Upper lobe of right lung (tissue), 1 donor: ENCODE measurements at places on chromosomes 11 and 22.

- peak; percentile 47 for DNase-seq
Measured at GRCh38 chr22:39731881-39732555, 161.5 kb downstream of the CACNA1I start.

GRCh38 chr11:83174008-83174407 is 17.1 kb downstream of the PCF11 start:
- no peak for DNase-seq

DNA sequence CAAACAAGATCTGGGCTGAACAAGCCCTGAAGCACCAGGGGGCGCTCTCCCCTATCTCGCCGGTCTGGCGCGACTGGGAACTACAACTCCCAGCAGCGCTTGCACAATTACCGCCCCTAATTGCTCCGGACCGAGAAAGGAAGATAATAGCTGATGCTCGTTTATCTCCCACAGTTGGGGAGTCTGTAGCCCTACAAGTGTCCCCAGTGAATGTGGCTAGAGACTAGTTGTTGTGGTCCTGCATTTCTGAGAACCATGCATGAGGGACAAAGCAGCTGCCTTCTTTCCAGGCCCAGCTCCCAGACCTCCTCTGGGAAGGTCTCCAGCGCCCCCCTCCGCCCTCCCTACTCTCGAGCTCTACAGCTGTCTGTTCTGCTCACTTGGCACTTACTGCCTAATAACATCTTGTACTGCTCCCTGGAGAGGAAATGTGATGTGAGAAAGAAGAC is 34.4 kb downstream of the NRXN2 start:
- peak; percentile 92 for DNase-seq

DNA sequence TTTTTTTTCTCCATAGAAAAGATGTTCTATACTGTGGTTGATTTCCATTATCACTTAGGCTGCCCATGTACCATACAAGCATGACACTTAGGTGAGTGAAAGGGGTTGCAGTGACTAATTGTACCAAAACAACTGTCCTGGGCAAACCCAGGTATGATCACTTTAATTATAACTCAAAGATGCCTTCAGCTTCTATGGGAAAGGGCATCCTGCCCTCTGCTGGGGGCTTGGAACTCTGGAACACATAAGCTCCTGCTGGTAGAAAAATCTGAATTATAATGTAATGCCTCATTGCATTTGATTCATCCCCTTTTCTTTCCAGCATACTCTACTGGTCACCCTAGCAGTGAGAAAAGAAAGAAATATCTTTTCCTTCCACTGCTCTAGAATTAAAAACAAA is 206.3 kb downstream of the DDX10 start:
- DNase-seq: no peak

DNA sequence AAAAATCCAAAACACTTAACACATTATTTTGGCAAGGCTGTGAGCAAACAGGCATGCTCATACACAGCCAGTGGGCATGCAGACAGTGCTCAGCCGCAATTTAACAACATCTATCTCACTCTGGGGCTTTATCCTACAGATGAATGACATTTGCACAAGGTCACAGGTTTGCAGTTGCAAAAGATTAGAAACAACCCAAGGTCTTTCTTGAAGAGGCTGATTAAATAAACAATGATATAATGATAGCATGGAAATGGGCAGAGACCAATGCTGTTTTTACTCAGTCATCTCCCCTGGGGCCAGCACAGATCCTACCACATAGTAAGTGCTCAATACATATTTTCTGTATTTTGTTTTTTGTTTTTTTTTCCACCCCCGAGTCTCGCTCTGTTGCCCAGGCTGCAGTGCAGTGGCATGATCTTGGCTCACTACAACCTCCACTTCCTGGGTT is 9.4 kb downstream of the A4GALT start:
- DNase-seq: no peak

- no peak for DNase-seq
Measured at GRCh38 chr11:69245041-69245440, 48.9 kb upstream of the MYEOV start.

DNA sequence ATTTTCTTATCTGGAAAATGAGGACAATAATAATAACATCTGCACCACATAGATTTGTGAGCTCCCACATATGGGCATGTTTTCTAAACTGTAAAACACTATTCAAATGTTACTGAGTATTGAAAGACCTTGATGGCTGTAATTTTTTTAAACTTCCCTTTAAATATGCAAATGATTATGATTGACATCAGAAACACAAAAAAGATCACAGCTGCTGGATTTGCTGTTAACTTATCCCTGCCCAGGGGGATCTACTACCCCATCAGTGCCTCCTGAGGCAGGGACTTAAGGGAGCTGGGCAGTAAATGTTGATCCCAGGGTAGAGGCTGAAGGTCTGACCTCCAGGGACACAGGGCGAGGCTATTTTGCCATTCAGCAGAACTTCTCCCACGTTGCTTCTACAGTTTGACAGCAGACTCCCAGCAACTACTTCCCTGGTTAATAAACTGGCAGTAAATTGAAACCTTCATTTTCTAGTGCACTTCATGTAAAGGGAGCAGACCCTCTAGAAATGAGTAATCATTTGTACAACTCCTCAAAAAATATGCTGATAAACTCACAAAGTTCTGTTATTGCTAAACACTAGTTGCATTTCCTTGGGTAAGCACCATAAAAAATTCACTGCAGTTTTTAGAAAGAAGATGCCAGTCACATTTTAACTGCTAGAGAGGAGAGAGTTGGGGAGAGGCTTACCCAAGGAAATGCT is 20.3 kb downstream of the TMPRSS5 start:
- DNase-seq: no peak

DNA sequence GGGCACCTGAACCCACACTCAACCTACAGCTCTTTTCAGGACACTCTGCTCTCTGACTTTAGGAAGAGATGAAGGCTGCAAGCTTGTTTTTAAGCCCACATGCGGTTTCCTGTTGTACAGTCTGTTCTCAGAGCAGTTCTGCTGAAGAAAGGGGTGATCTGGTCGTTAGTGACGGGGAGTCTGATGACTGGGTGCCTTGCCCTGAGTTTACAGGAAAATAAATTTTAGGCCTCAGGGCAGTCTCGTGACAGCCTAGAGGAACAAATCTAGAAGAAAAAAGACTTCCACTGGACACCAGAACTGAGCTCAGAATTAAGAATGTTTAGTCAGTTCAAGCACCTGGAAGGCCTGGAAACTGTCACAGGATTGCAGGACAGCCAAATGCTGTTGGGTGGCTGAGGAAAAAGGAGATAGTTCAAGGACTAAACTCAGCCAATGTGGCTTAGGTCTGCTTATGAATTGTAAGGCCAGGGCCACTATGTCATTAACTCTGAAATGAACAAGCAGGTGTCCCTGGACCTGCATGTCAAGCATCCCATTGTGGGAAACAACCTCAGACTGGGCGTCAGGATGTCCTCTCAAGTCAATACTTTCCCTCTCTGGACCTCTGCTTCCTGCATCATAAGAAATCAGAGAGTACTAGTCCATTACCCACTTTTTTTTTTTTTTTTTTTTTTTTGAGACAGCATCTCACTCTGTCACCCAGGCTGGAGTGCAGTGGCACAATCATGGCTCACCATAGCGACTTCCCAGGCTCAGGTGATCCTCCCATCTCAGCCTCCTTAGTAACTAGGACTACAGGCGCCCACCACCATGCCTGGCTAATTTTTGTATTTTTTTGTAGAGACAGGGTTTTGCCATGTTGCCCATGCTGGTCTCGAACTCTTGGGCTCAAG is 5.7 kb downstream of the PIK3IP1 start:
- no peak for DNase-seq

DNA sequence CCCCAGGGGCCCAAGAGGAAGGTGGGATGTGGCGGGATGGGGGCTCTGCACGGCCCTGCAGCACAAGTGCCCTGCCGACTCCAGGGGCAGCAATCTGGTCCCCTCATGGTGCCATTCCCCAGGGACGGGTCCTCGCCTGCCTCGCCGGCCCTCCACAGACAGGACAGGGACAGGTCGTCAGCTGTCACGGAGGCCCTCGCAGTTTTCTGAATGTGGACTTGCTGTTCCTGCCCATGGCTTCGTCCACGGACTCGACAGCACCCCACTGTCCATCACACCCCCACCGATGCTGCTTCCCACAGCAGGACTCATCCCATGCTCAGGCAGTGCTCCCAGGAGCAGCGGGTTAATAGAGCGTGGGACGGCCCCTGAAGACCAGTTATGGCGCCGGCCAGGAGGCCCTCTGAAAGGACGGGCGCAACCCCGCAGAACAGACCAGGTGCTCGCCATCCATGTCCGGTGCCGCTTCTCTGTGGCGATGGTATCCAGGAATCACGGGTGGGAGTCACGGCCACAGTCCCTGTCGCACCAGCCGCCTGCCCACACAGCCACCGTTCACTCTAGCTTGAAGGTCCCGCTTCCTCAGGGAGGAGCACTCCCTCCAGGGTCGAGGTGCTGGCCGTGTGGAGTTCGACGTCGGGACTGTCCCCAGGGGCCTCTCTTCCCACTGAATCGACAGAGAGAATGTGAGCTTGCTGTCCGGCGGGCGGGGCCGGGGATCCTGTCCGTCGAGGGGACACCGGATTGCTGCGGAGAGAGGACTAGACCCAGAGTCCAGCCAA is 18.5 kb upstream of the MUC2 start:
- peak; percentile 62 for DNase-seq

- no peak for DNase-seq
Measured at GRCh38 chr11:1532014-1532586, 40.0 kb downstream of the DUSP8 start.
